GM06990 (cell line): ENCODE measurements at places on chromosomes 3 and 15.
A peak's percentile ranks its signal among the peaks of the same experiment; 100 is the strongest.

DNA sequence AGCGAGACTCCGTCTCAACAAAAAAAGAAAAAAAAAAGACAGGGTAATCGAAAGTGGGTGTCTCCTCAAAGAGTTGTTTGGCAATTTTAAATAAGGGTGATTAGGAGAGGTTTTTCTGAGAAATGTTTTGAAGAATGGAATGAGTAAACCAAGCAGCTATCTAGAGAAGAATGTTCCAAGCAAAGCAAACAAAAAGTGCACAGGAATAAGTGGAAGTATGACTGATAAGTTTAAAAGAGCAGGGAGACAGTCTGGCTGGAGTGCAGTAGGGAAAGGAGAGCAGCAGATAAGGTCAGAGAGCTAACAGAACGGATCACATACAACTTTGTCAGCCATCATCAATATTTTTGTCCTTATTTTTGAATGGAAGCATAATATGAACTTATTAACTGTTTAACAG, 853.5 kb downstream of the TUSC7 start:
- no peak for DNase-seq

DNA sequence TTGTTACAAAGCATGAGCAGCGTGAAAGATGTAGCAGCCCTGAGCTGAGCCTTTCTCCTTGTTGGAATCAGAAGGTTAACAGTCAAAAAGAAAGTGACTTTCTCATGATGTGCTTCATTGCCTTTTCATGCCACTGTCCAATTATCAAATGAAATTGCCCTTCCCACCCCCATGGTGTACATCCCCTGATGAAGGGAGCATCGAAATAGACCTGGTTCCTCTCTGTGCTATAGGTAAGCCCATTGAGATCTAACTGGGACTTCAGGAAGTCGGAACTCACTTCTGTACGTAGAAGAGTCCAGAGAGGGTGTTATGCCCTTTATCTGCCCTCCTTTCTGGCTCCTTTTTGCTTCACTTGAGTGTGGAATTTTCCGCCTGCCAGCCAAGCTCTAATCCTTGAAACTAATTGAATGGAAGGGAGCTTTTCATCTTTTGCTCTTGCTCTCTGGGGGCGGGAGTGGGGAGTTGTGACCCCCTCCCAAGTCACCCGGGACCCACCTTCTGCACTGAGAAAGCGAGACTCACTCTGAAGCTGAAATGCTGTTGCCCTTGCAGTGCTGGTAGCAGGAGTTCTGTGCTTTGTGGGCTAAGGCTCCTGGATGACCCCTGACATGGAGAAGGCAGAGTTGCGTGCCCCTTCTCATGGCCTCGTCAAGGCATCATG, 20.9 kb downstream of the ABHD6 start:
- no peak for DNase-seq

DNA sequence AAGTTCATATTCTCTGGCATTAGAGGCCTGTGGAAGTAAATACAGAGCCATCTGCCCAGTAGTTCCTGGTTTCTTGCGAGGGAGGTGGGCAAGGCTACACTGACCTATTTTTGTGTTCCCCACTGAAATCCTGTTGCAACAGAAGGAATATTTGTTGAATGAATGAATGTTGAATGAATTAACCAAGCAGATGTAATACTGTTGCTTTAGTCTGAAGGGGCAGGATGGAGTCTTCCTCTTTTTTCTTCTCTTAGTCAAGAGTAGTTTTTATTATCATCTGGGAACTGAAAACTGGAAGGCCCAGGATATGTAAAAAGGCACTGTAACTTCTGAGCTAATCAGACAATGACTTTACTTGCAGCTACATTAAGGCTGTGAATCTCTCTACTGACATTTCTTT, 17.1 kb downstream of the BLOC1S6 start:
- no peak for DNase-seq

DNA sequence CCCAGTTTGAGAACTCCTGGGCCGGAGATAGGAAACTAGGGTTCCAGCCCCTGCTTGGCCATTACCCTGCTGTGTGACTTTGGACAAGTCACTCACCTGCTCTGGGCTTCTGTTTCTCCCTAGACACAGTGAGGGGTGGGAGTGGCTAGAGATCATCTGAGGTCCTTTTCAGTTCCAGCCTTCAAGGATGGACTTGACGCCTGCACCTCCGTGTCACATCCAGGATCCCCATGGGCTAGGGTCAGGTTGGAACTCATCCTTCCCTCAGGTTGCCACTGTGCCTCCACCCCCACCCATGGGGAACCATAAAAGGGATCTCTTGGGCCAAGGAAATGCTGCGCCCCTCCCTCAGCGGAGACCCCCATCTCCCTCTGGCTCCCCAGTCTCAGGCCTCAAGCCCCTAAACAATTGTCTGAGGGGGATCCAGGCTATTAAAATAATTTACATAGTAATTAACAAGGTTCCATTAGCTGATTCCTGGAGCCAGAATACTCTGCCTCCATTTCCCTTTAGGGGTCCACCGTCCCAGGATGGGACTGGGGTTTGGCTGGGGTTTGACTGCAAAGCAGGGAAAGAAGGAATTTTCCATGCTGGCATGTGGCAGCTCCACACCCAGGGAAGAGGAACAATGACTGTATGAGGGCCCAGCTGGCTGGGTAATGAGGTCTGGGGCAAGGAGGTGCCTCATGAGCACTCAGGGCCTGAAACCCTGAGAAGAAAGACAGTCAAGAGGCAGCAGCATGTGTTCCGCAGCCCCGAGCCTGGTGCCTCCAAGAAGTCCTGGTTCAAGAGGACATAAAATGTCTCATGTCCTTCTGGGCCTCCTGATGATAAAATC, 177.7 kb downstream of the SMAD6 start:
- DNase-seq: no peak

GRCh38 chr3:30628205-30628900, 22.0 kb downstream of the TGFBR2 start:
- DNase-seq: no peak

DNA sequence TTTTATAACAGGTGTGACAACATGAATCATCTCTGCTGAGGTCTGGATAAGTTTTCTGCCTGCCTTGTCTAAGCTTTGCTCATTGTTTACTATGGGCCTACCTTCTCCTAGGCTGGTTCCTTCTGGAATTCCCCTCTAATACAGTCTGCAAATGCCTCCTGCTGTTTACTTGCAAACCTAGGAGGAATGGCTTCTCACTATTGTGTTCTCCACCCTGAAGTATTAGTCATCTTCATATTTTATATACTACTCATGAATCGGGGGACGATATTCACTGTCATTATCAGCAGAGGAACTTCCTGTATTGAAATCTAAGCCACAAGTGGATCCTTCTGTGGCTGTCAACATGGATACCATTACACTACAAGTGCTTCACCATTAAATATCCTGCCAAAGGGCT, 154.8 kb downstream of the PLCL2 start:
- DNase-seq: no peak

GRCh38 chr3:7574435-7574834, 713.5 kb downstream of the GRM7 start:
- DNase-seq: no peak

DNA sequence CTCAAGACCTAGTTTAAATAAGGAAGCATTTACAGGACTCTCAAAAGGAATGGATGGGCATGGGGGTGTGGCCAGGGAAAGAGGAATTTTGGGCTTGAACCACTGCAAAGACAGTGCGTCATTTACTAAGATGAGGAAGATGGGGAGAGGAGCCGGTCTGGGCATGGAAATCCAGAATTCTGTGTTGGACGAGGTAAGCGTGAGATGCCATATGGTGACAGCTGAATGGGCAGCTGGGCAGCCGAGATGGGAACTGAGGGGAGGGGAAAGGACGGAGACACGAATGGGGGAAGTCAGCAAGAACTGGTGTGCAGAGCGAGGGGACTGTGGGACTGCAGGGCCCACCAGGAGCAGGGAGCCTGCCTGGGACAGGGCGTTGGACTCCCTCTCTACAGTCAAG, 24.2 kb downstream of the TMEM44 start:
- no peak for DNase-seq

DNA sequence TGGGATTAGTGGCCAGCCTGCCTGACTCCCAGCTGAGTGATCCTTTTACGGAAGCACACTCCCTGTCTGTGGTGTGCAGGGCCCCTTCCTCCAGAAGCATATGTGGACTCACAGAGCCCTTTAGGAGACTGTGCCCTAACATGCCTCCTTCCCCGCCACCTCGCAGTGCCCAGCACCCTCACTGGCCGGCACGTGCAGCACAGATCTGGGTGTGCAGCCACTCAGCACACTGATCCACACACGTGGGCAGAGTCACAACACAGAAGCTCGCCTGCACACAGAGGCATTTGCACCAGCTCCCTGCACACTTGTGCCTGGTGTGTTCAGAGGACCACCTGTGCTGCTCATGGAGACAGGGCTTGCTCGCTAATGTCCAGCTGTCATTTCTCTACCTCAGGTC, 23.6 kb upstream of the CSPG4 start:
- DNase-seq: no peak

DNA sequence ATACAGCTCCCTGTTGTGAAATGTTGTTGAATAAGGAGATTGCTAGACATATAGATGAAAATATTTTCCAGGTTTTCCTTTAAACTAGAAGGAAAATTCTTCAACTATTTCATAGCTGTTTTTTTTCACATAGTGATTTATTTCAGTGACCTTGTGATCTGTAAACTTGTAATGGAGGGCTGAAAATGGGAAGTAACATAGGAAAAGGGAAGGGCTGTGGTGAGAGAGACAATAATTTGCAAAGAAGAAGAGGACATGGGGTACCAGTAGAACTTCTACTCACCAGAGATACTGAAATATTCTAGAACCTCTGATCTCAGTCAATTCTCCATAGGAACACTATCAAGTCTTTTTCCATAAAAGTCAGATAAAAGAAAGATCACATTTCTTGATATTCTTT, 60.4 kb downstream of the PLS1 start:
- DNase-seq: no peak

DNA sequence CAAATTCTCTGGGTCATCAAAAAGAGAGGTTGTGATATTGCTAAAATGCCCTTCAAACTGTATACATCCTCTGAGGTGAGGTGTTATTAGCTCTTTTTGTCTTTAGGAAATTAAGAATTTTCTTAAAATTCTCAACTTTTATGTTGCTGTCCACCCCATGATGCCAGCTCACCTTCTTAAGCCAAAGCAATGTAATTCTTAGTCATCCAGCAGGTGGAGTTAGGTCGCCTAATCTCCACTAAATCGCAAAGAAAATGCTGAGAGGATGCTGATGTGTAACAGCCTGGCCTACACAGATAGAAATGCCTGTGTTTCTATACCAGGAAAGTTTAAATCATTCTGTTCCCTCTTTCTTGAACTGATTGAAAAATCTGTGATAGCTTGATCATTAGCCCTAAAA, 770.2 kb upstream of the ALCAM start:
- no peak for DNase-seq

DNA sequence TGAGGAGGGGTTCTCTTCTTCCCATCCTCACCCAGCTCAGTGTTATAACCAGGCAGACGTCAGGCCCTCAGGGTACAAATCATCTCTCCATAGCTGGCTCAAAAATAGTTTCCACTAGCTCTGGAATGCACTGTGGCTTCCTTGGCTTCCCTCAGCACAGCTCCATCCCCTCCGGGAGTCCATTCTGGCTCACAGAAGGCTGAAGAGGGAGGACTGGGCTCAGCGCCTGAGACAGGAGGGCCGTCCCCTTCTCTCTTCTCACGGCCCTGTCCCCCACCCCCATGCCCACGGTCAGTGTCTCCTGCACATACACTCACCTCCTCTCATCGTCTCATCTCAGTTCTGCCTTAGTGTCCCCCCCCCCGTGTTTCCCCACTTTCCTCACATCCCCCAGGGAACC, 50.1 kb downstream of the UMPS start:
- DNase-seq: no peak

- DNase-seq: peak; percentile 17
These were observed 24.3 kb downstream of the CACNA2D3 start for GRCh38 chr3:54146506-54147239.

GRCh38 chr3:172096881-172097420, 57.6 kb downstream of the FNDC3B start:
- no peak for DNase-seq

DNA sequence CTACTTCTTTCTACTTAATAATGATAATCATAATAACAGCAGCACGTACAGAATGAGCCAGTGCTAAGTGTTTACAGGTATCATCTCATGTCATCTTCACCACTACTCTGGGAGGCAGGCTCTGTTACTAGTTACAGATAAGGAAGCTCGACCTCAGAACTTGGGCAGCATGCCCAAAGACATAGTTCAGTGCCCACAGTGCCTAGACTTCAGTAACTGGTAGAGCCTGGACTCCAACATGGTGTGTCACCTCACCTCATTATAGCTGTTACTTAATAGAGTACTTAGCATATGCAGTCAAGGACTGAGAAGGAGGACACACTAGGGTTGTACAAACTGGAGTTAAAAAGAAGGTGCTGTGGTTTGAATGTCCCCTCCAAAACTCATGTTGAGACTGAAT, 7.6 kb downstream of the GADL1 start:
- no peak for DNase-seq

DNA sequence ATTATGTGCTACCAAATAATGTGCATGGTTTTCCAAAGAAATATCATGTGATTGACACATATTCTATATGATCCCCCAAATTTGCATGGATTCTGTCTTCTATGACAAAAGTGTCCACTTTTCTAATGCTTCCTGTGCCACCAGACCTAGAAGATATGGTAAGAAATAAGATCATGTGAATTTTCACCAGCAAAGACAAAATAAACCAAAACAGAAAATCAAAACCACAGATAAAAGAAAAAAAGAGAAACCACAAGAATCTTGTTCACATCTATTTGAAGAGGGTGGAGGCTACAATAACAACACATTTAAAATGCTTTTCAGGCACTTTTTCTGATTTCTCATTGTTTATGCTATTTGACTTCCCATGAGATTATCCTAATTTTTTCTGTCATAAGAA, 303.4 kb downstream of the DIPK2A start:
- DNase-seq: no peak

- DNase-seq: no peak
These were observed 20.8 kb downstream of the CIAO2A start for GRCh38 chr15:64072812-64073211.

GRCh38 chr3:111859061-111859973, at the start of gene PHLDB2:
Gene PHLDB2, plus strand, starts transcription at chr3:111859265. Its CDS starts 24,813 bp downstream, at chr3:111884078.
- DNase-seq: peak; percentile 27

GRCh38 chr3:4938281-4938982, 40.8 kb upstream of the BHLHE40 start:
- no peak for DNase-seq

- peak; percentile 46 for DNase-seq
These were observed 922 bp downstream of the RAB11A start for GRCh38 chr15:65869954-65870871.

- no peak for DNase-seq
These were observed 99.6 kb downstream of the VPS8 start for GRCh38 chr3:184911570-184911969.

DNA sequence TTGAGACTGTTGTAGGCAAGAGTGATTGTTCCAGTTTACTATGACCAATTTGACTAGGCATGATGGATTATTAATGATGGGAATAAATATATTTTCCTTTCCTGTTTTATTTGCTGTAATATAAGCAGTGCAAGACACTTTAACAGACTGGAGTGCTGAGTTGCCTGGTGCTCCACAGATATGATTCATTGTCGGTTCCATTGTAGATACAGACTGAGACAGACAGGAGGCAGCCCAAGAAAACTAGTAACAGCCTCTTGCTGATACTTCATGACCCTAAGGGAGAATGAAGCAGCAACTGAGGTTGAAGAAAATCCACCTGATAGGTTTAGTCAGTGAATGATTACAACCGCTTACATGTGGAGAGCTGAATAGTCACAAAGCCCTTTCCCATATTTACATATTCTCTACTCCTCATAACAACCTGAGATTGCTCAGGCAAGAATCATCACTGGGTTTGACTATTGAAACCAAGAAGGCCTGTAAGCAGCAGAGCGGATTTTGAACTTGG, 235.1 kb upstream of the TPRG1 start:
- DNase-seq: no peak

GRCh38 chr3:180250172-180250571, 213.4 kb upstream of the PEX5L start:
- DNase-seq: no peak

- no peak for DNase-seq
These were observed 40.7 kb downstream of the CNOT10 start for GRCh38 chr3:32725721-32726120.
